ENCODE measurements at places on chromosomes 2 and 18.

DNA sequence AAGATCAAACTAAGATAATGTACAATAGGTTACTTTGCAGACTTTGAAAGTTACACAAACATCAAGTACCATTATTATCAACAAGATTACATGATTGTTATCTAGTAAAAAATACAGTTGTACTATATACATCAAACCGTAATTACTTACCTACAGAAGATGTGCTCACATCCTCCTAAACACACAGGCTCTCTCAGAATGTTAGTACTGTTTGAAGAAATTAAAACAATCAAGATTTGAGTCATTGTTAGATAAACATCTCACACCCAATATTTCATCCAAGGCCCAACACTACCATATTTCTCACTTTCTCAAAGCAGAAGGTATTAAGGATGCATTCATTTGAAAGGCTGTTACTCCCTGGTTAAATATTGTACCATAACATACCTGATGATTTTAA, 12.6 kb downstream of the BARD1 start:
- no peak for DNase-seq

GRCh38 chr2:238339395-238339780, 19.1 kb downstream of the TRAF3IP1 start:
- DNase-seq, result no peak

GRCh38 chr18:25281556-25281955, 70.4 kb downstream of the ZNF521 start:
- DNase-seq, result no peak

DNA sequence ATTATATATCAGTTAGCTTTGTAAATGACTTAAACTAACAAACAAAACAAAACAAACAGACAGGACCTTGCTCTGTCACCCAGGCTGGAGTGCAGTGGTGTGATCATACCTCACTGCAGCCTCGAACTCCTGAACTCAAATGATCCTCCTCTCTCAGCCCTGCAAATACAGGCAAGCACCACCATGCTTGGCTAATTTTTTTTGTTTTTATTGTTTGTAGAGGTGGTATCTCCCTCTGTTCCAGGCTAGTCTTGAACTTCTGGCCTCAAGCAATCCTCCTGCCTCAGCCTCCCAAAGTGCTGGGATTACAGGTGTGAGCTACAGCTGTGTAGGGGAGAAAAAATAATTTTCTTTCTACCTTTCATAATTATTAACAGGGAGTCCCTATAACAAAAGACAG, 33.8 kb upstream of the PPM1B start:
- DNase-seq, result no peak

- DNase-seq, result no peak
Measured at GRCh38 chr2:8876628-8877027, 39.2 kb upstream of the KIDINS220 start.

GRCh38 chr2:62038975-62039771, 133.7 kb downstream of the COMMD1 start:
- no peak for DNase-seq

- DNase-seq, result peak; percentile 24
Measured at GRCh38 chr2:229350883-229351282, 79.8 kb upstream of the PID1 start.

DNA sequence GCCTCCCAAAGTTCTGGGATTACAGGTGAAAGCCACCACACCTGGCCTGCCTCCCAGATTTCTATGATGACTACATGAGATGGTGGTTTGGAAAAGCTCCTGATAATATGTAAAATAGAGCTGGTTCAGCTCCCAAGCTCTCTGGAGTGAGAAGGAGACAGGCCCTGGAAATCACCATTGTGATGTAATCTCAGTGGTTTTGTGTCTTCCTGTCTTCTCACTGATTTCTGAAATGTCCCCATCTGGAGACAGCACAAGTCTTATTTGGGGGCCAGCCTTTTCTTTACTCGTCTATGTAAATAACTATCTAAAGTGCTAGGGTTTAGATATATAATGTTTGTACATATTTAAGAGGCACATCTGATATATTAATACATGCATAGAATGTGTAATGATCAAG, 64.0 kb downstream of the CCNT2 start:
- no peak for DNase-seq

DNA sequence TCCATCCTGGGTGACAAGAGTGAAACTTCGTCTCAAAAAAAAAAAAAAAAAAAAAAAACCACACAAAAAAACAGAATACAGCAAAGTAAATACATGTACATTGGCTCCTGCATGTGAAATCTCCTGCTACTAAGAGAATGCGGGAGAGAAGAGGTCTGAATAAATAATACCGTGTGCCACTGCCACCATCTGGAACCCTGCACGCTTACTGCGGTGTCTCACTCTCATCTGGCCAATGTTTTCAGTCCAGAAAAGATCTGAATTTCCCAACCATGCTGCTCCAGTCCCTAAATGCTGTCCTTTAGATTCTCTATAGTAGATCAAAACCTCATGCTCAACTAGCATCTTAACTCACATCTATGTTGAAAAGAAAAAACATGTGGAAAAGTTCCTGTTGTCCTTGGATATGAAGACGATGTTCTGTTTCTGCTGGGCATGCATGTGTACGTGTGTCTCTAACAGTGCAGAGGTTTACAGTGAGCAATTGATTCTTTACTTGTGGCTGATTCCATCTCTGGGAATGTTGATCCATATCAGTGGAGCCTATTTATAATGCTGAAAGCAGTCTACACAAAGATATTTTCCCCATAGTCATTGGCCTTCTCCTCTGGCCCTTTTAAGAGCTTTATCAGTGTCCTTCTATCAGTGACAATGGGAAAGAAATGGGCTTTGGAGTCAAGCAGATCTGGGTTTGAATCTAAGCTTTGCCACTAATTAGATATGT, 11.9 kb downstream of the STON1 start:
- DNase-seq, result no peak

DNA sequence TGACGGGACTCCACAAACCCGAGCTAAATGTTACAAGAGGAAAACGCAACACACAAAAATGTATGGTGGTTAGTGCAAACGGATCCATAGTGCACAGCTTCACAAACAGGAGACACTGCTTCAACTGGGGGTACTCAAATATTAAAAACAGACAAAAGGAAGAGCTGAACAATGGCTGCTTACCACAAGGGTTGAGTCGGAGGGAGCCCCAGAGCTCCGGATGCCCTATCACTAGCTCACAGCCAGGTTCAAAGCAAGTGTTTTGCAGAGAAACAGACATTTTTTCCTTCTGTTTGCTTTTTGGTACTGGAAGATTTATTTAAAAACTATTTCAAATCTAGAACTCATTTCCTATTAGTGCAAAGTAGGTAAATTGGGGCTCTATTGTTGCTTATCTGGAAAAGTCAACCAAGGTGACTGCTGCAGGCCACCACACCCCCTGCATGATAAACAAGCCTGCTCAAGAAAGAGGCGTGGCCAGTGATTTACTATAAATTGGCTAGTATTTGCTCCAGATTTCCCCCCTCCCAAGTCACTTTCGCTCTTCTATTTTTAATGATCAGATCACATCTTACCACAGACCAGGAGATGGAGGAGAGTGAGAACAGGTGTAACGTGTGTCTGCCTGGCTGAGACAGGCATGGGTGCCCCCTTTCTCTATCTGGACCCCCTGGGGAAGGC, 46.5 kb downstream of the ZAP70 start:
- DNase-seq, result no peak

GRCh38 chr18:26618135-26618534, 69.8 kb upstream of the KCTD1 start:
- no peak for DNase-seq

- no peak for DNase-seq
Measured at GRCh38 chr2:175737722-175738361, 264.2 kb downstream of the LNPK start.

GRCh38 chr18:23068570-23069310, 66.5 kb upstream of the CABLES1 start:
- no peak for DNase-seq

- no peak for DNase-seq
Measured at GRCh38 chr2:17571681-17572080, 31.2 kb downstream of the VSNL1 start.

DNA sequence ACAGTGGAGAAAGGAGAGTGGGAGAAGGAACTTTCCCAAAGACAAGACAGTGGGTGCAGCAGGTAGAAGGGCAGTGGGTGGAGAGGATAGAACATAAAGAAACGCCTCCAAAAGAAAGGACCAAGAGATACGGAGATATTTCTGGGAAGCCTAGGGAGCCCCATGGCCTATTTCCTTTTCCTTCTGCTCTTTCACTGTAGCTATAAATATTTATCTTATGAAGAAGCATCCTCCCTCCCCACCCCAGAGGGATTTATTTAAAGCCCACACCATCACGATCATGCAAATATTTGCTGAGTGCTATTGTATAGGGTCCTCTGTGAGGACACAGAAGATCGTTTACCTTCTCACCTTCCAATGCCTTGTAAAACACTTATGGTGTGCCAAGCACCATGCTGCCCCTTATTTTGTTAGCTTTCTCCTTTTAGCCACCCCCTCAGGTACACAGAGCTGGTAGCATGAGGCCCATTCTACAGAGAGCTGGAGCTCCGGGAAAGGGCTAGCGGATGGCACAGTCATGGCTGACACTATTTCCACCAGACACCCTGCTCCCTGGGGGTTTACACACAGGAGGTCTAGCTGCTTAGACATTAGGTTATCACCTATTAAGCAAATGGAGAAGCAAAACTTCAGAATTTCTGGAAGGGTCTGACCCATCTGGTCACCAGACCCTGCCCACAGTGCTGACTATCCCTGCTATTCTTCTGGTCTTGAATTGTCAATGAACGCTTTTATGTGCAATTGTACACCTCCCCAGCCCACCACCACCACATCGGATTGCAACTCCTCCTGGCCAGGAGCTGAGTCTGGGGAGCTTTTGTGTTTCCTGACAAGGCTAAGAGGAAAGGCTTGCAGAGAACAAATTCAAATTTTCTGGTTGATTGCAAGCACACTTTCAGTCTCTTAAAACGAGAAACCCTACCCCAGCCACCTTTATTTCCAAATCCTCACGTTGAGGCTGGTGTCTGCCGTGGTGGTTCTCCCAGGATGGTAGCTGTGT, 91.8 kb upstream of the KLF7 start:
- no peak for DNase-seq

DNA sequence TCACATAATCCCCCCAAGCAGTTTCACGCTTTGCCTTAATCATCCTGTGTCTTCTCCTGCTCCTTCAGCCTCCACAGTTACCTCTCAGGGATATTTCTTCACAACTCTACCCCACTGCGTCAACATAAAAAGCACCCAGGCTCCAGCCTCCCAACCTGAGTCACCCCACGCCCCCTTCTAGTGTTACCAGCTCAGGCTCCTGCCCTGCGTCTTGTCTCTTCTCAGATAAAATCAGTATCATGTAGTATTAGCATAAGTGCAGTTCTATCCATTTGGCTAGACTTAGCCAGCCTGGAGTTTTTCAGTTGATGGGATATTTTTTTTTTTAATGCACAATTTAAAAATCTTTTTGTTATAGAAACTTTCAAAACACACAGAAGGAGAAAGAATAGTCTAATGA, 9.6 kb upstream of the PELI1 start:
- DNase-seq, result no peak

DNA sequence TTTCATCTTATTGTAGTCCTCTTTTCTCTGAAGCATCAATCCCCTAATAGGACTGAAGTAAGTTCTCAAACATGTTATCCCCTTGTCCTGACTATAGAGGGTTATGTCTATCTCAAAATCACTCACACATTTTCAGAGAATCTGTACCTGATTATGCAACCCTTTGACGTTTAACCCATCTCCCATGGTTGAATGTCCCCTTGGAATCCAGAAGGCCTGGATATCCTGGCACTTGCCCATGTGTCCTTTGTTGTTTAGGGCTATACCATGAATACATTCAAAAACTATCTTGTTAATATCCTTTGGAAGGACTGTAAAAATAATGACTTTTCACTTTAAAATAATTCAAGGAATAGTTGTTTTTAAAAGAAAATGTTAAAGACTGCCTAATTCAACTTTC, 66.3 kb upstream of the PSMD14 start:
- no peak for DNase-seq

DNA sequence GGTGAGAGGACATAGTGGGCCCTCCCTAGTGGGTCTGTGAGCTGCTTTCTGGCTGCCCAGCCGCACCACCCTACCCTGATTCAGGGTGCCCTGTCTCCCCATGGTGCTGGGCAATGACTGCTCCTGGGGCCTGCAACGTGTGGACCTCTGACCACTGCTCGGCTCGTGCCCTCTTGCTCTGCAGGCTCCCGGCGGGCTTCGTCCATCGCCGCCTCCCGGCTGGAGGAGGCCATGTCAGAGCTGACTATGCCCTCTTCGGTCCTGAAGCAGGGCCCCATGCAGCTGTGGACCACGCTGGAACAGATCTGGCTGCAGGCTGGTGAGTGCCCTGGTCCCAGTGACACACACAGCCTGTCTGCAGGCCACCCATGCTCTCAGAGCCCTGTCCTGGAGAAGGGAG, 103.5 kb downstream of the STPG4 start:
- no peak for DNase-seq

- no peak for DNase-seq
Measured at GRCh38 chr2:79640001-79640400, 127.2 kb downstream of the CTNNA2 start.

DNA sequence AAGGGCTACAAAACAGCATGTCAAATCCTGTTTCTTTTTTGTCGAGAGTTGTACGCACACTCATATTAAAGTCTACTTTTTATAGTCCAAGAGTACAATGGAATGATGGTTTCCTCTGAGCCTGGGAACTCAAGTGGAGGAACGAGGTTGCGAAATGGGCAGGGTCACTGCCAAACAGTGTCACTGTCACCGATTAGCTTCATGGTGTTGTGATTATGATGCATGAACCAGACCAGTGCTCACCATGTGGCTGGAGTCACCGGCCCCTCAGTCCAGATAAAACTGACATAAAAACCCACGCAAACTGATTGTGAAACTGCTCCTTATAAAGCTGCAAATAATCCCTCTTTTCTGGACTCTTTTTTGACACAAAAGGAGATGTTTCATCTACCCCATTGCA, 122.0 kb downstream of the COPS8 start:
- DNase-seq, result no peak

- no peak for DNase-seq
Measured at GRCh38 chr2:145220496-145220895, 700.6 kb upstream of the ZEB2 start.

GRCh38 chr2:9811679-9812511, 31.4 kb upstream of the TAF1B start:
- DNase-seq, result no peak

DNA sequence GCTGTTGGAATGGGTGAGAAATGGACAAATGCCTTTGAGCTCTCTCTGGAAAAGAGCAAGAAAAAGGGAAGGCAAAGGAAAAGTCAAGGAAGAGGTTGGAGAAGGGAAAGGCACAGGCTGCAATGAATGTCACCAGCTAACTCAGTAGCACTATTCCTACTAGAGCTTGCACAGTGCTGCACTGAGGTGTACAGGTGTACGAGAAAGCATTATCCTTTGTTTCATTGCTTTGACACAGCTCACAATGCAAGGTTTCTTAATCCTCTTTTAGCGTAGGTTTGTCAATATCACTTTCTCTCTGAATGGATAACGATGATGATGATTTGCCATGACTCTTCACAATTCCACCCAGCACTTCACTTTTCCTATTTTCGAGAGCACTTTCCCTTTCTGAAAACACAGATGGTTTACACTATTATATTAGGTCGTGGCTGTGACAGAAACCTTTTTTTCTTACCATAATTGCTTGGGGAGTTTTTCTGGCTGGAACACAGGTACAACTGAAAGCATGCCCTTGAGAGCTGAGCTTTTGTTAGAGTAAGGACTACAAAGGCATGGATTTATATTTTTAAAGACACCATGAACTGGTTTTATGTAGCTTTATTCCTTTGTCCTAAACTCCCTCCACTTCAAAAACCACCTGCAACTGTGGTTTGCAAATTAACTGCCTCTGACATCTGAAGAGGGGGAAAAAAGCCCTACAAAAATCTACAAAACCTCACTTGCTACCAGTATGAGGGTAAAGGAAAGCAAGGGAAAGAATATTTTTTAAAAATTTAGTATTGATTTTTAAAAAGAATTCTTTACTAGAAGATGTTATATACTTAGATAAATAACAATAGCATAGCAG, 265.5 kb downstream of the TGIF1 start:
- DNase-seq, result no peak

Data from CD4-positive, alpha-beta T cell (primary cell).